ENCODE measurements at places on chromosomes 3 and 15.

GRCh38 chr3:175493301-175493700 is 634.2 kb downstream of the NAALADL2 start:
- no peaks in the 10 kb centered on the region for H3K4me1 ChIP-seq
- no peaks in the 10 kb centered on the region for H3K36me3 ChIP-seq
- H3K27me3 ChIP-seq, result no peaks in the 10 kb centered on the region
- H3K27ac ChIP-seq, result no peak overlapping the region
- H3K4me3 ChIP-seq, result no peak overlapping the region

GRCh38 chr15:90593499-90594158 is 63.9 kb downstream of the CRTC3 start:
- DNase-seq, result no peak
- no peak overlapping the region for H3K4me3 ChIP-seq
- H3K36me3 ChIP-seq, result no peaks in the 10 kb centered on the region
- peaks cover 2% of the 10 kb centered on the region for H3K27me3 ChIP-seq

- H3K36me3 ChIP-seq, result peaks cover 4% of the 10 kb centered on the region
- H3K27ac ChIP-seq, result no peak overlapping the region
- DNase-seq, result no peak
- H3K4me1 ChIP-seq, result peaks cover 6% of the 10 kb centered on the region
These were observed 3.5 kb upstream of the ACAP2 start for GRCh38 chr3:195446359-195446758.

GRCh38 chr3:171970301-171970788 is 69.0 kb upstream of the FNDC3B start:
- no peak for DNase-seq
- no peak overlapping the region for H3K27ac ChIP-seq
- H3K4me3 ChIP-seq, result no peak overlapping the region

DNA sequence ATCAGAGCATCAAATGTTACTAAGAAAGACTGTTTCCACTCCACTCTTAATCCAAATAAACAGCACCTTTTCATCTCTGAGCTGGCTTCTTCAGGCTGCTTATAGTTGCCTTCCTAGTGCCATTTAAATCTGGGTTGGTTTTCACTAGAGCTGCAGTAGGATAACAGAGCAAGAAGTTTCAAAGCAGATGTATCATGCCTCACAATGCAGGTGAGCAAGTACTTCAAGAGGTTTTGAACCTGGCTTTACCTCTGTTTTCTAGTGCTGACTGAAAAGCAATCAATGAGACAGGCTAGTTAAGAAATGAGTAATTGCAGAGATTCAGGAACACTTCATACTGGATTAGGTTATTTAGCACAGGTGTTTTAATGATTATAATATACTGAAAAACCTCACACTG is 147.7 kb upstream of the SATB1 start:
- peaks cover 3% of the 10 kb centered on the region for H3K27me3 ChIP-seq
- H3K4me1 ChIP-seq, result no peaks in the 10 kb centered on the region
- H3K36me3 ChIP-seq, result no peaks in the 10 kb centered on the region
- DNase-seq, result no peak
- H3K27ac ChIP-seq, result no peak overlapping the region

DNA sequence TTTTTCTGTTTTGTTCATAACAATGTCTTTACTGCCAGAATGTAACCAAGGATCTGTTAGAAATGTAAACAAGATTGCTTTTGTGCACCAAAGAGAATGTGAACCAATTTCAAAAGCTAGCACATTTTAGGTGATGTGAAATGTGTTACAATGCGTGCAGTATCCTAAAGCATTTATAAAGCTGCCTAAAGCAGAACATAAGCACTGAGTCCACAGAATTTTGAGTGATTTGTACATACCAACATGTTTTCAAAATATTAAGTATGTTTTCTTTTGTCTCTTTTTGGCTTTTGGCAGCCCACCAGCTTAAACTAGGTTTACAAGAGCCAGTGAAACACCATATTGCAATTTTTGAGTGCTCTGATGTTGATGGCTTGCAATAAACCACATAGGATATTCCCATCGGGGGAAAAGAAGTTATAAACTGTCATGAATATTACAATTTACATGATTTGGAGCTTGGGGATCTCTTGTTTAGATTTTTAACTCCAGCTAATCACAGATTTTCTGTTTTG is 364.0 kb downstream of the ZIC1 start:
- H3K4me1 ChIP-seq, result no peaks in the 10 kb centered on the region
- no peak for DNase-seq
- no peak overlapping the region for H3K4me3 ChIP-seq

- H3K4me1 ChIP-seq, result peaks cover 67% of the 10 kb centered on the region
- H3K4me3 ChIP-seq, result no peak overlapping the region
- H3K27me3 ChIP-seq, result peaks cover 4% of the 10 kb centered on the region
- H3K27ac ChIP-seq, result peak overlapping the region; percentile 95
These were observed 122.0 kb downstream of the ARPP21 start for GRCh38 chr3:35761311-35761710.

DNA sequence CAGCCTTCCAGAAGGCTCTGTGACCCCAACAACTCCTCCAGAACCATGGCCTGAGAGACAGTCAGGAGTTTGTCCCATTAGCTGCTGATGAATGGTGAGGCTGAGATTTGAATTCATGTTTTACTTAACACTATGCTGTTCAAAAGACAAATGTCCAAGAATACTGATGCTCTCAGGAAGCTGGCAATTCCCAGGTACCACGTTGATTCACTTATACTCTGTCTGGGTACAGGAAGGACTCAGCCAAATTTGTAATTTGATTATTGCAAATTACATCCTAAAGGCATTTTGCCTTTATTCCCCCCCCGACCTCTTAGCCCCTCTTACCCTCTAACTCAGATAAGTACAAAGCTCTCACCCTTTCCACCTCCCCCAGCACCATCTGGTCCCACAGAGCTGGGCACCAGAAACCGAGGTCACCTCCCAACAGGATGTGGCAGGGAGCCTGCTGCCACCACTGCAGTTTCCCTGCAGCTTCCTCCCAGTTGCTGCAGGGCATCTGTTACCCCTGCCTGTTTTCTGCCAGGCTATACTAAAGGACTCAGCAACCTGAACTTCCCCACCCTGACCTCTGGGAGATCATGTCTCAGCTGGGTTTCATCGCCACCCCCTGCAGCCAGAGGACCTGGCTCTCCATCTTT is 33.6 kb downstream of the EAF1 start:
- H3K27ac ChIP-seq, result no peak overlapping the region
- peaks cover 5% of the 10 kb centered on the region for H3K27me3 ChIP-seq
- peaks cover 9% of the 10 kb centered on the region for H3K4me1 ChIP-seq
- peaks cover 10% of the 10 kb centered on the region for H3K36me3 ChIP-seq
- H3K4me3 ChIP-seq, result no peak overlapping the region
- no peak for DNase-seq

GRCh38 chr15:96521386-96521785 is 190.9 kb downstream of the NR2F2 start:
- H3K27ac ChIP-seq, result no peak overlapping the region
- H3K4me3 ChIP-seq, result no peak overlapping the region
- H3K4me1 ChIP-seq, result no peaks in the 10 kb centered on the region
- peaks cover 1% of the 10 kb centered on the region for H3K27me3 ChIP-seq
- DNase-seq, result no peak

GRCh38 chr3:140597792-140598191 is 80.1 kb upstream of the TRIM42 start:
- H3K36me3 ChIP-seq, result no peaks in the 10 kb centered on the region
- no peak for DNase-seq
- no peak overlapping the region for H3K27ac ChIP-seq
- no peak overlapping the region for H3K4me3 ChIP-seq

GRCh38 chr15:43898891-43899290 is 72.1 kb downstream of the WDR76 start:
- no peak overlapping the region for H3K4me3 ChIP-seq
- peaks cover 17% of the 10 kb centered on the region for H3K36me3 ChIP-seq
- DNase-seq, result no peak
- no peak overlapping the region for H3K27ac ChIP-seq

DNA sequence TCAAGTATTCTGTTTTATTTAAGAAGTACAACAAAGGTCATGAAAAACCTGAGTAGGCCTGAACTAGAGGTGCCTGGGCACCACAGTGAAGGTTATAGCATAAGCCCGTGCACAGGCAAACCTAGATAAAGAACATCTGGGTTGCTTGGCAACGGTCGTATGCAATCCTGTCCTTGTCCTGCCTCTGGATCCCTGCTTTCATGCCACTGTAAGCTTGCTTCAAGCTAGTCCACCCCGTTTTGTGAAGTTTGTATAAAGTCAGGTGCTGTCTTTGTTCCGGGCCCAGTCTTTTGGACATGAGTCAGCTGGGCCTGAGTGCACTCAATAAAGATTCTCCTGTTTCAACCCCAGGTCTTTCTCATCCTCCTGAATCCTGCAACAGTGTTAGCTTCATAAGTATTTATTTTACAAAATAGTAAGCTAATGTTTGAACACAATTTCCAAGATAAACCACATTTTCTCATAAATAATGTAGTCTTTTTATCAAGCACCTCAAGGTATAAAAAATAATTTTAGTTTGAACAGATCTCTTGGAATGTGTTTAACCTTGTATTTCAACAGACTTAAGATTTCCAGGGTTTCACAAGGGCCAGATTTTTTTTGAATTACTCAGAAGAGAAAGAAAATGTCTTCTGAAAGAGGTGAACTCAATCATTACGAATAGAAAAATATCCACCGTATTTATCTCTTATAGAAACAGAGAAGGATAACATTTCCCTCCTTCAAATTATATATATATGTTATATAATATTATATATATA is 14.3 kb upstream of the SLC9C1 start:
- peaks cover 2% of the 10 kb centered on the region for H3K4me1 ChIP-seq
- H3K27ac ChIP-seq, result peak overlapping the region; percentile 34

DNA sequence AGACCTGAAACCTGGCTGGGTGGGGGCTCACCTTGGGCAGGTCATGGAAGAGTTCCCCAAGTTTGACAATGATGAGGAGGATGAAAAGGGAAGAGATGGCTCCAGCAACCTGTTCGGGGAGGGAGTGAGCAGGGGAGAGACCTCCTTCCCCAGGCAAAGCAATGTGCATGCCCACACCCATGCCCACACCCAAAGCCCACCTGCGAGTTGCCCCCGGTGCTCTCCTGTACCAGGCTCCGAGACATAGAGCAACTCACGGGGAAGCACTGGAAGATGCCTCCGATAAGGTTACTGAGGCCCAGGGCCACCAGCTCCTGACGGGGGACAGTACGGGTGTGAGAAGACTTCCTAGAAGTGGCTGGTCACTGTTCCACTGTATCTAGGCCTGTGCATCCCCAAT is 4.9 kb downstream of the SLC26A6 start:
- H3K27me3 ChIP-seq, result peaks cover 7% of the 10 kb centered on the region
- no peaks in the 10 kb centered on the region for H3K36me3 ChIP-seq
- H3K27ac ChIP-seq, result no peak overlapping the region
- no peak for DNase-seq

GRCh38 chr3:113485161-113485609 is 29.8 kb downstream of the SPICE1 start:
- H3K27me3 ChIP-seq, result no peaks in the 10 kb centered on the region
- DNase-seq, result no peak
- no peaks in the 10 kb centered on the region for H3K4me1 ChIP-seq
- no peaks in the 10 kb centered on the region for H3K36me3 ChIP-seq
- no peak overlapping the region for H3K27ac ChIP-seq

DNA sequence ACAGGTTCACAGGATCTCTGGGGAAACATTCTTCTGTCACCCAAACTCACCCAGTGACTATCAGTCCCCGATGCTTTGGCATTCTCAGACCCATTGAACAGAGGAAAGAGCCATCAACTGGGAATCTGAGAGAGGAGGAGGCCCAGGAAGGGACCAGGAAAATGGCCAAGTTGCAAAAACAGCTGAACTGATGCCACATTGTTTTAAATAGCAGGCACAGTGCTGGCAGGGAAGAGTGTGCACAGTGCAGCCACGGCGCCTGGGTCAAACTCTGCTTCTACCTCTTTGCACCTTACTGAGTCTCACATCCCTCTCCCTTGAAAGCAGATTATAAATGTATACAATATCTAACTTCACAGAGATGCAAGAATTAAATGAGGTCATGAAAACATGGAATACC is 66.4 kb downstream of the SRGAP3 start:
- H3K4me1 ChIP-seq, result peaks cover 77% of the 10 kb centered on the region
- H3K36me3 ChIP-seq, result no peaks in the 10 kb centered on the region
- peak overlapping the region; percentile 75 for H3K4me3 ChIP-seq
- peak overlapping the region; percentile 96 for H3K27ac ChIP-seq

DNA sequence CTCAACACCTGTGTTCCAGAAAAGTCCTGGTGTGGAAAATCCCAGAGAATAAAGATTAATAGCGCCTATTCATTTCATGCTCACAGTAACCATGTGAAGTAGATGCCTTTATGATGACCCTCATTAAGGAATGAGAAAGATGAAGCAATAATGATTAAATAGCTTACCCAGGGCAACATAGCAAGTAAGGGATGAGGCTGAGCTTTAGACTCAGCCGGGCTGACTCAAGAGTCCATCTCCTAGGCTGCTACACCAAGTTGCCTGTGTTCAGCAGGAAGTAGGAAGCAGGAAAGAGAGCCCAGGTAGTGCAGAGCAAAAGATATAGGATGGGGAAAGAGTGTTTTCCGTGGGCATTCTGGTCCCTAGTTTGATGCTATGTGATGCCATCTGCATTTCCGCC is 256.5 kb downstream of the CHL1 start:
- no peak for DNase-seq
- H3K27me3 ChIP-seq, result no peaks in the 10 kb centered on the region
- H3K4me3 ChIP-seq, result no peak overlapping the region
- H3K36me3 ChIP-seq, result no peaks in the 10 kb centered on the region
- H3K27ac ChIP-seq, result peak overlapping the region; percentile 50
- H3K4me1 ChIP-seq, result peaks cover 19% of the 10 kb centered on the region

- no peaks in the 10 kb centered on the region for H3K4me1 ChIP-seq
- no peak overlapping the region for H3K27ac ChIP-seq
- no peaks in the 10 kb centered on the region for H3K36me3 ChIP-seq
- H3K27me3 ChIP-seq, result no peaks in the 10 kb centered on the region
- DNase-seq, result no peak
- H3K4me3 ChIP-seq, result no peak overlapping the region
These were observed 138.3 kb downstream of the SQOR start for GRCh38 chr15:45773149-45773548.

DNA sequence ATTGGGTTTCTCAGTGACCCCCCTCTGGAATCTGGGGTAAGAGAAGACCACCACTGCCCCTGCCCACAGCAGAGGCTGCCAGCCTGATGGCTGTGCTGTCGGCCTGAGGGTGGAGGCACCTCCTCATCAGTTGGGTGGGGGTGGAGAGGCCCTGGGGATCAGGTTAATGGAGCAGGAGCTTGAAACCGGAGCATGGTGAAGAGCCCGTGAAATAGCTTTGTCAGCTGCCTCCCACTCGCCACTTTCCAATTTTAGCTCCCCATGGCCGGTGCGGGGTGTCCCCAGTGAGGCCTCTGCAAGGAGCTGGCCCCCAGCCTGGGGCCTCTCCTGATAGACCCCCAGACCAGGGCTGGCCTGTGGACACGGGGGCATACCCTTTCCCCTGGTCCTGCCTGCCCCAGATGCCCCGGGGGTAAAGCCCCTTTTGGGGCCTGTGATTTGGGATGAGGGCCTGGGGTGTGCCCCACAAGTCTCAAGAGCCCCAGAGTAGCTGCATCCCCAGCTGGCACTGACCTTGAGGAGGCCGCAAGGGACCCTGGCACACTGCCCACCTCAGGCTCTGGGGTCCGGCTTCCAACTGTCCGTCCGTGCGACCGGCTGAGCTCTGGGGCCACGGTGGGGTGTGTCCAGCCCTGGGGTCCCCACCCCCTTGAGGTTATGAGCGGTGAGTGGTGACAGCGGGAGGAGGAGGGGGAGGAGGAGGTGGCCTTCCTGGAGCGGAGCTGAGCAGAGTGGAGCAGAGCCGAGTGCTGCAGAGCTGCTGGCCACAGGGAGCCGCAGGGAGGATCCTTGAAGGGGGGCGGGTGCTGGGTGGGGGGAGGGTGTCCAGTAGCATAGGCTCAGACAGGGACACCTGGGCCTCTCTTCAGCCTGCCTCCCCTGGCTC is at the start of gene HHATL:
HHATL (minus strand) TSS at position 733 of the 886 bp plus-strand sequence. CDS start 1,972 bp downstream, outside the sequence.
- H3K36me3 ChIP-seq, result no peaks in the 10 kb centered on the region
- peaks cover 20% of the 10 kb centered on the region for H3K4me1 ChIP-seq
- H3K27me3 ChIP-seq, result peaks cover 17% of the 10 kb centered on the region
- H3K4me3 ChIP-seq, result peak within 1 kb of the TSS; percentile 25
- DNase-seq, result no peak
- peak within 1 kb of the TSS; percentile 53 for H3K27ac ChIP-seq

All from glutamatergic neuron (in vitro differentiated cells).